CD4-positive, alpha-beta T cell treated with Interleukin-6 at 100 ng/mL for 8 hours (primary cell): ENCODE measurements at places on chromosomes 3 and 15.

DNA sequence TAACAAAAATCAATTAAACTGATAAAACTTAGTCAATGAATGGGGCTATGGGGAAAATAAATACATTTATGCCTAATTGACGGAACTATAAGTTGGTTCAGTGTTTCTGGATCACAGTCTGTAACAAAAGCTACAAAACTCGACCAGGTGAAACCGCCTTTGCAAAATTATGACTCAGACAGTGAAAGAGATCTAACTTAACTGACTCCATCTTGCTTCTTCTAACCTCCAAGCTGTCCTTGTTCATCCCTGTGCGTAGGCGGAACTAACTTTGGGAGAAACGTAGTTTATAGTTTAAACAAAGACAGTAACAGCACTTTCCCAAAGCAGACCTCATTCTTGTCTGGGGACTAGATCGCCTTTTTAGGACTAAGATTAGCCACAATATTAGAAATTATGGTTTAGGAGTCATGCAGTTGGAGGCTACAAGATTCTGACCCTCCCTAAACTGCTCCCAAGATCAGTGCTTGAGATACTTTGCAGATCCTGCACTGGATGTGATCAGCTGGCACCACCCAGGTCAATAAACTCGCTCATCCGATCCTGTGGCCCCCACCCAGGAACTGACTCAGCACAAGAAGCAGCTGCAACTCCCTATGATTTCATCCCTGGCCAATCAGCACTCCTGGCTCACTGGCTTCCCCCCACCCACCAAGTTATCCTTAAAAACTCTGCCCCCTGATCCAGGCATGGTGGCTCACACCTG lies 7.2 kb upstream of the MFGE8 start:
- DNase-seq, result no peak

- no peak for DNase-seq
Measured at GRCh38 chr15:64701482-64702184, 73.8 kb downstream of the RBPMS2 start.

DNA sequence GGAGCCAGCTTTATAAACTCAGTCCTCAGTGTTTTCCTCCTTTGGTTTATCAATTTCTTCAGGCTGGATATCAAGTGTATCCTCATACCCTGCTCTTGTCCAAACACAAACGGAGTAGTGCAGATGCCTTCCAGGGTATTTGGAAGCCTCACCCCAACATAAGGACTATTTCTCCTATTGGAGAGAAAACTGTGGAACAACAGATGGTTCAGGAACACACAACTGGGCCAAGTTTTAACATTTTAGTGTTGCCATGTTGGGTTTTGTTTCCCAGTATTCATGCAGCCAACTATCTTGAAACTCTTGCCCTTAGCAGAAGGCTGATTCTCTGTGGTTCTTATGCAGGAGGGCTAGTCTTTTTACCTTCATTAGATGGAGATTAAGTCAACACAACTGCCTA lies 398.1 kb downstream of the GABRB3 start:
- no peak for DNase-seq

DNA sequence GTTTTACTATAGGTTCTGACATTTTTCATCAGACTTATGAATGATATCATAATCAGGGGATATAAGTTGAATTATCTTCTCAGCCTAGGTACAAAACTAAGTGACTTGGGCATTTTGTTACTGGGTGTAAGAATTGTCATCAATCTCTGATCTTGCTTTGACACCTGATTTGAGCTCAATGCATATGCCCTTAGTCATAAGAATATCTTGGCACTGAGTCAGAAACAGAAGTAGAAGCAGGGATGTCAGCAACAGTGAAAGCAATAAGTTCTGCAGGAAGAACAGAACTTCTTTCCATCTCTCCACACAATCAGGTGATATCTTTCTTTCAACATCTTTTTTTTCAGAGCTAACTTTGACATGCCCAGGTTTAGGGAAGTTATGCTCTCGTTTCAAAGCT lies 14.6 kb downstream of the SLITRK3 start:
- DNase-seq, result no peak

GRCh38 chr15:89841306-89841705 lies 26.7 kb upstream of the ANPEP start:
- no peak for DNase-seq

- no peak for DNase-seq
Measured at GRCh38 chr15:77025941-77026411, 31.1 kb downstream of the PSTPIP1 start.

- DNase-seq, result no peak
Measured at GRCh38 chr15:28085489-28086174, 13.5 kb downstream of the OCA2 start.

GRCh38 chr3:118059096-118059495 lies 975.5 kb downstream of the IGSF11 start:
- no peak for DNase-seq

DNA sequence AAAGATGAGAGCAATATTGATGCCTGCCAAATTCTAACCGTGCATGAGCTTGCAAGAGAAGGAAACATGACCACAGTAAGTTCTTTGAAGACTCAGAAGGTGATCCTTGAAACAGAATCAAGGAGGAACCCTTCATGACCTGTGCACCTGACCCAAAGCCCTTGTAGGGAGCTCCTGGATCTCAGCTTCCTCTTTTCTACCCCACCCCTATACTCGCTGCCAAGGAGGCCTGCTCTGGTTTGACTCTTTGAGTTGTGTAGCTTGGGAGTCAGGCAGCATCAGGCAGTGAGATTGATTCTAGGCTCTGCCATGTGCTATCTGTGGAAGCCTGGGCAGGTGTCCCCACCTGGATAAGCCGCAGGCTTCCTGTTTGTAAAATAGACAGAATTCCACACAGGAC lies 10.6 kb downstream of the TTC21A start:
- DNase-seq, result no peak

DNA sequence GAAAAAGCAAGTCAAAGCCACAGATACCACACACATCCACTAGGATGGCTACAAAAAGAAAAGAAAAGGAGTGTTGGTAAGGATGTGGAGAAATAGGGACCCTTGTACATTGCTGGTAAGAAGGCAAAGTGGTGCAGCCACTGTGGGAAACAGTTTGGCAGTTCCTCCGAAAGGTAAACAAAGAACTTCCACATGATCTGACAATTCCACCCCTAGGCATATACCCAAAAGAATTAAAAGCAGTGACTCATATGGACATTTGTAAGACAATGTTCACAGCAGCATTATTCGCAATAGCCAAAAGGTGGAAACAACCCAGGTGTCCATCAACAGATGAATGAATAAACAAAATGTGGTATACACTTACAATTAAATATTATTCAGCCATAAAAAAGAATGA lies 22.2 kb upstream of the GMPPB start:
- no peak for DNase-seq

DNA sequence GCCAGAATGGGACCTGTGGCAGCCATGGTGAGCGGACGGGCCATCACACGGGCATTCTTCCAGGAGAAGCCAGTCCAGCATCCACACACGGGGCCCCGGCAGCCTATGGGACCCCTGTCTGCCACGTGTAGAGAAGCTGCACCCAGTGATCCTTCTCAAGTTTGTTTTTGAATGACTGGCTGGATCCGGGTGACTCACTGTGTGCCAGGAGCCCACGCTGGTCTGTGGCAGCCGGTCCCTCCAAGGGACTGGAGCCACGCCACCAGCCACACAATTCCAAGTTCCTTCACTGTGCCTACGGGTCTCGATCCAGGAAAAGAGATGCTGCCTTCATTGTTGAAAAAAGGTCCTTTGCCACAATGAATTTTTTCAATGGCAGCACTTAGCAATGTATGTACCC lies 58.1 kb downstream of the ATP10A start:
- DNase-seq, result no peak

- DNase-seq, result no peak
Measured at GRCh38 chr15:83710452-83710851, 56.5 kb downstream of the ADAMTSL3 start.

- DNase-seq, result no peak
Measured at GRCh38 chr3:194045289-194045688, 90.7 kb upstream of the HES1 start.

GRCh38 chr15:42621386-42621785 lies 46.0 kb downstream of the STARD9 start:
- no peak for DNase-seq

DNA sequence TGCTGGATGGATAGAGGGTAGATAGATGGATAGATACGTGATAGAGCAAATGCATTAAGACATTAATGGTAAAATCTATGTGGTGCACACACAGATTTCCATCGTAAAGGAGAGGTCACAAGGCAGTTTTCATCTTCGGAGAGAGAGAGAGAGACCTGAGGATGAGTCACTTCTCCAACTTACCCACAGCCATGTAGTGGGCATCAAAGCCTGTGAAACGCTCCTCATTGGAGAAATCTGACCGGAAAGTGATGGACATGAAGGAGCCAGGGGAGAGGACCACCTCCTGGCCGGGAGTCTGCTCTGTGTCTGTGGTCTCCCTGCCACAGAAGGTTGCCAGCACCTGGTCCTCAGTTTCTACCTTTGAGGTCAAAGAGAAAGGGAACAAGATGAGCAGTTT lies 29.2 kb downstream of the MASP1 start:
- no peak for DNase-seq

DNA sequence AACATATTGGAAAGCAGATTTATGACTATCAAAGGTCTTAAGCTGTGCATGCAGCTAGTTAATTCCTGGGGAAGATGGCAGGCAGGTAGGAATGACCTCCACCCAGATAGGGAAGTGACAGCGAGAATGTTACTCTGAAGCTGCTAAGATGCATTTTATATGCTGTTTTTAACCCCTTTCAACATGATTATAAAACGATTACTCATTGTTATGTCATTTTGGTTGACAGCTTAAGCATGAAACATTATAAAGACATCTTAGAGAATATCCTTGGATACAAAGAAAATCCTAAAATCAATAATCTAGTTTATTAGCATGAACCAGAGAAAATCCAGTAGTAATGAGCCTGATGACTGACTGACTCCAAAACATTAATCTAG lies 220.5 kb downstream of the NR1D2 start:
- DNase-seq, result no peak

- no peak for DNase-seq
Measured at GRCh38 chr3:16490062-16490619, 23.4 kb downstream of the RFTN1 start.
